ENCODE measurements at places on chromosomes 6 and 20.

DNA sequence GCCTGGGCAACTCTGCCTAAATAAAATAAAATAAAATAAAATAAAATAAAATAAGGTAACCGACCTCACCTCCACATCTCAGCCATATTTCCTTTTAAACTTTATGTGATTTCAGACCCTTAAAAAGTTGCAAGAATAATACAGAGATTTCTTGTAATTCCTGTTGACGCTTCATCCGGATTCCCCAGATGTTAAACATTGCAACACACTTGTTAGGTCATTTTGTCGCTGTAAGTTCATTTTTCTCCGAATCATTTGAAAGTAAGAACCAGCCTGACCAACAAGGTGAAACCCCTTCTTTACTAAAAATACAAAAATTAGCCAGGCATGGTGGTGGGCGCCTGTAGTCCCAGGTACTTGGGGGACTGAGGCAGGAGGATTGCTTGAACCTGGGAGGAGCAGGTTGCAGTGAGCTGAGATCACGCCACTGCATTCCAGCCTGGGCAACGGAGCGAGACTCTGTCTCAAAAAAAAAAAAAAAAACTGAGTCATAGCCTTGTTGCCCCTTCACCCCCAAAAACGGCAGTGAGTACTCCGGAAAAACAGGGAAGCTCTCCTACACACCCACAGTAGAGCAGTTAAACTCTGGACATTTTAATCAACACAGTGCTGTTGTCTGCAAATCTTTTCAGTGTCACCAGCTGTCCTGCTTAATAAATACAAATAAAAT, 5.9 kb downstream of the PYGB start:
- DNase-seq = no peak

GRCh38 chr6:29200767-29201662, 30.3 kb downstream of the OR2J2 start:
- DNase-seq = no peak

- no peak for DNase-seq
Observed at GRCh38 chr6:12968290-12968689, 251.7 kb downstream of the PHACTR1 start.

DNA sequence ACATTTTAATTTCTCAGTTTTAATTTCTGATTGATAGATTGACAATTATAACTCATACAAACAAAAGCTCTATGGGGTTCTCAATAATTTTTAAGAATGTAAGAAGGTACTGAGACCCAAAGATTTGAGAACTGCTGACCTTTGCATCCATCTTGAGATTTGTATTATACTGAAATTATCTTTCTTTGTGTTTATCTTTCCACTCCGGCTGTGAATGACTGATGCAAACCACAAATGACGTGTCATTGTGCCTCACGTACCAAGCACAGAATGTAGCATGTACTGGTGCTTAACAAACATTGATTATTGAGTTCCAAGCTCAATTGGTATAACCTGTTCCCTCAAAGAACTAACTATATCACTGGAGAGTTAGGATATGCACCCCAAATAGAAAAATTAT, 152.1 kb upstream of the SMLR1 start:
- no peak for DNase-seq

DNA sequence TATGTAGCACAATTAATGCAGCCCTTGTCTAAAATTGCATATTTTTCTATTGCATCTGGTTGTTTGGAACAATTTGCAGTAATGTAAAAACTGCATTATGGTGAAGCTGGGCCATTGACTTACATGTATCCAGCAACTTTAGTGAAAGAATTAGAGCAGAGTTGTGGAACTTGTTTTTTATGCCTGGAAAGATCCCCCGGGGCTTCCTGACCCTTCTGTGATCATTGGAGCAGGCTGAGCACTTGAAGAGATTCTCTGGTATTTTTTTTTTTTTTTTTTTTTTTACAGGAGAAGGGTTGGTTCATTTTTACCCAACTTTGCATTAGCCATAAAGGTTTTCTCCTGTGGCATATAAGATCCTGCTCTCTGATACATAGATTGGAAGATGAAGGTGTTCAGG, 45.0 kb downstream of the LIN28B start:
- DNase-seq = no peak

DNA sequence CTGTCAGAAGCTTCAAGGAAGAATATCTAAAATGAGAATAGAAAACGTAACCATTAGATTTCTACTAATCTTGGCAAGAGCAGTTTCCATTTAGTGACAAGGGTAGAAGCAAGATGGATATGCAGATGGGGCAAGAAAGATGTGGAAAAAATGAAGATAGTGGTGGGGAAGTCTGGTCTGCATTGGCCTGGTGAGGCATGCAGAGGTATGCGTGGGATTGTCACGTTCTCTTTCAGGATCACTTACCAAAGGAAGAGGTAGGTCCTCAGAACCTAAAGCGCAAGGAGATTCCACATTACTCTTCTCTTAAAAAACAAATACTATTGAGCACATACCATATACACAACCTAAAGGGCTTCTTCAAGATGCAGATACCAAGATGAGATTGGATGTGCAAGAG, 238.7 kb downstream of the UST start:
- DNase-seq = no peak

- DNase-seq = no peak
Observed at GRCh38 chr6:67248077-67248476, 1387.0 kb upstream of the ADGRB3 start.

DNA sequence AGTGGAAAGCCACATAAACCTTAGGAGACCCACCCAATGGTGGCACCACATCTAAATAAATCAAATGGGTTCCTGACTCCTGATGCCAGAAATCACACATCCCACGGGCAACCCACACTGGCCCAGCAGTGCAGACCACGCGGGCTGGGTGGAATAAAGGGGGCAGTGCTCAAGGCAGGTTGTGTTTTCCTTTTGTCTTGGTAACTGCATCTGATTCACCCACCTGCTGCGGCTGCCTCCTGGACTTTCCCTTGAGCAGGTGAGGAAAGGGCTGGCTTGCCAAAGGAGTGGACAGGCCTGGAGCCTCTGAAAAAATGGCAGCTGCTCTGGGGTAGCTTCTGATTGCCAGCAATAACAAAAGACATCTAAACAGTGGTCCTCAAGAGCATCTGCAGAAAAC, 119.5 kb upstream of the KCNK16 start:
- DNase-seq = no peak

GRCh38 chr6:170111141-170111664, 179.7 kb downstream of the DLL1 start:
- no peak for DNase-seq

GRCh38 chr6:168042426-168043192, 36.4 kb downstream of the FRMD1 start:
- DNase-seq = no peak

- DNase-seq = peak; percentile 72
Observed at GRCh38 chr6:95203153-95203754, 374.1 kb upstream of the MANEA start.

DNA sequence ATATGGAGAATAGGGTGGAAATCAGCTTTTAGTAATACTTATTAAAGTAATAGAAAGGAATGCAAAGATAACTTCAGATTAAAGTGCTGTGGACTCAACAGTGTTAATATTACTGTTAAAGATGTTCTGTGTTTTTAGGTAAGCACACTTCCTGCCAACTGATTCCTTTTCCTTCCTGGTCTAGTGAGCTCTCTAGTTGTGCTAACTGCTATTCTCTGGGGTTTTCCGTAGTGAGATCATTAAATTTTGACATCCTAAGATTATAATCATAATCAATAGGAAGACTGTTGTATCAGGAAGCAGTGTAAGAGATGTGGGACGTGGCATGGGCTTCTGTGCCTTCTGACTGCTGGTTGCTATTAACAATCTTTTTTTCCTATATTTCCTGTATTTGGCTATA, 1.2 kb upstream of the TMEM217 start:
- no peak for DNase-seq

DNA sequence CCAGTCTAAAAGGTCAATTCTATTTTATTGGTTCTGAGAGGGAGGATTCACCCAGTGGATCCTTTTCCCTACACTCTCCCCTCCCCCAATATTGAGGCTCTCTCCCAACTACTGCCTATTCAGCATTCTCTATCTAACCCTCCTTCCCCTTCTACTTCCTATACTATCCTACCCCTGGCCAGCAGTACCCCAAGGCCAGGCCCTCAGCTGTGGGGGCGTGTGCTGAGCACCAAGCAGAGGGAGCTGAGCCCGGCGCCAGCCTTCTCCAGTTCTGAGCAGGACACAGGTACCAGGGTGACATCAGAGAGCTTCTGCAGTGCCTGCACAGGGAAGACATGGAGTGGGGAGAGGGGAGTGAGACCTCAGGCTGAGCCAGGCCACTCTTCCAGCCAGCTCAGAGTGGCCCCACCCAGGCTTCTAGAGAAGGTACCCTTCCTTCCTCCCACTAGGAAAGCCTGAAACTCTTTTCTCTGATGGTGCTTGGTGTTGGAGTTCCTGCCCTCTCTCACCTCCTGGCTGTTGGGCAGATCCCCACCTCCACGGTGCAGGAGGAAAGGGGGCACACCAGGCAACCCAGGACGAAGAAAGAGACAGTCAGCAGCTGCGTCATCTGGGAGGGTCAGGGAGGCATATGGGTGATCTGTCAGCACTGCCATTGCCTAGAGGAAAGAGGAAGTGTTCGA, 1.9 kb downstream of the DDAH2 start:
- no peak for DNase-seq

DNA sequence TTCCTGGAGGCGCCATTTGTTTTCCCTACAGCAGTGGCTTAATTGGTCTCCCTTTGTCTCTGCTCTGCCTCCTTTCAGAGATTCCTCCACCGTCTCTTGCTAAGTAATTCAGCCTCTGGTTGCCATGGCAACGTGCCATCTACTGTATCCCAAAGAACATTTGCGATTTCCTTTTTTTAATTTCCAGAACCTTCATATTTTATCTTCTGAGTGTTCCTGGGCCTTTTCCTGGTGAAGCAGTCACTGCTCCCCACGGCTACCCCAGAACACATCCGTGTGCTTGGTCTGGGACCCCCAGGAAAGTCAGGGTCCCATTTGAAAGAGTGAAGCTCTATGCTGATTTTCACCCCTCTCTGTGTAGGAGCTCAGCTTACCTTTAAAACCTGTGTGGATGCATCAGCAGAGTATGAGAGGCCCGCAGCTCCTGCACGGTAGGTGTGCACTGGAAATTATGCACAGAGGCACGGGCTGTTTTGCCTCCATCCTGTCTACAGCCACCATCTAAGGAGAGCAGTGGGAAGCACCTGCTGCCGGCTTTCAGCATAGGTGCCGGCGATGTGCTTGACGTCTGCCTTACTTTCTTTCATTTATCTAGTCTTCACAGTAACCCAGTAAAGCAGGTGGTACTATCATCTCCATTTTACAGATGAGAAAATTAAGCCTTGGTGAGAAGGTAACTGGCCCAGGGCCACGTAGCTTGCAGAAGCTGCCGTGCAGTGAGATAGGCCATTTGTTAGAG, 122.8 kb downstream of the SYCP2 start:
- peak; percentile 48 for DNase-seq

- DNase-seq = peak; percentile 71
Observed at GRCh38 chr6:24919056-24919892, 16.5 kb downstream of the RIPOR2 start.

- no peak for DNase-seq
Observed at GRCh38 chr20:6502999-6503398, 264.5 kb upstream of the BMP2 start.

DNA sequence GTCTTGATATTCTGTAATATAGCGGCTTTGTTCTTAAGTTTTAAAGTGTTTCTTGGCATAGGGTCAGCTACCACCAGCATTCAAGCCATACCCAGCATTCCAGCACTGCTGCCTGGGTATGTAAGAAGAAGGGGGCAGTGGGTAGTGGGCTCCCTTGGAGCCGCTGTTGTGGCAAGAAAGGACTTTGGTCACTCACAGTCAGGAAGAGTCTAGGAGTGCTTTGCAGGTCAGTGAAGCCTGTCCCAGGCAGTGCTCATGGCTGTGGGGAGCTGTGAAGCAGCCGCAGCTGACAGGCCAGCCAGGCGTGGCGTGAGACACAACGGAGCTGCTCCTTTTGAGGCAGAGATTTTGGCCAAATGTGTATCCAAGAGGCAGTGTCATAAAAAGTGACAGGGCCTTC, 512.0 kb downstream of the CDKAL1 start:
- DNase-seq = no peak

DNA sequence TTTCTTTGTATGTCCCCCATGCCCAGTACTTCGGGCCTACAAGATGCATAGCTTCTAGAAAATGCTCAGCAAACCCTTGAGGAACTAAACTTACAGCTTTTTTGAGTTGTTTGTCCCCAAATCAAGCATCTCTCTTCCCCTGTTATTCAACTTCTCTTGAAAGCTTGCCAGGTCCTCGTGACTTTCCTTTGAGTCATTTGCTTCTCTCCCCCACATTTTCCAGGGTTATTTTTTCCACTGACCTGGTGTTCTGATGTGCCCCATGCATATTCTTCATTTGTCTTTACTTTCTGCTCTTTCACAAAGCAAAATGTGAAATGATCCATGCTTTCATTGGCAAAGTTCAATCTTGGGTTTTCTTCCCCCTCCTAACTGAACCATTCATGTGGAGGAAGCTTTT, 204.8 kb downstream of the TFAP2A start:
- no peak for DNase-seq

All from NCI-H1417 (cell line).